ENCODE measurements at places on chromosomes 5 and 9. TPM values are rescaled to one million over a fixed set of nuclear protein-coding genes. Genes with fewer than 3 reads are reported as not detected.

Gene TMC1
- total RNA-seq = not detected

Gene MEIKIN
- total RNA-seq = 0.74 TPM

Gene ZMAT2
- 37.7 TPM for total RNA-seq

Gene PCDHGB7
- 0.11 TPM for total RNA-seq

Gene NR5A1
- not detected for total RNA-seq

Gene VCAN
- total RNA-seq = 563 TPM

Gene ABCA2
- 18.4 TPM for total RNA-seq

Measured in naive thymus-derived CD4-positive, alpha-beta T cell (primary cell).